ENCODE measurements at places on chromosomes 5 and 9.

DNA sequence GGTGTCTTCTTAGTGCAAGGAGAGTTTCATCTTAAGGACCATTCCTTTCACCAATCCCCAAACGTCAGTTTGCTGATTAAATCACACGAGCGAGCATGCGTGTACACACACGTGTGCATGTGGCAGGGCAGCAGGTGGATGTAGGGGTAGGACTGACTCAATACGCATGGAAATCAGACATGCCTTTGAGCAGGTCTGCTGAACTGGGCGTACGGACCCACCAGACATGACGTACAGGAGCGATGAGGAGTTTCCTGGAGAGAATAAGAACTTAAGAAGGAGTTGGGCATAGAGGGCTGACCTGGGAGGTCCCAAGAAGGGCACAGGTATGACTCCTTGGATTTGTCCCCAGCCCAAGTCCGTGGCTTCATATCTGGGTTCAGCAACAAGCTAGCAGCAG is 170.0 kb downstream of the FGF18 start:
- no peak for DNase-seq

DNA sequence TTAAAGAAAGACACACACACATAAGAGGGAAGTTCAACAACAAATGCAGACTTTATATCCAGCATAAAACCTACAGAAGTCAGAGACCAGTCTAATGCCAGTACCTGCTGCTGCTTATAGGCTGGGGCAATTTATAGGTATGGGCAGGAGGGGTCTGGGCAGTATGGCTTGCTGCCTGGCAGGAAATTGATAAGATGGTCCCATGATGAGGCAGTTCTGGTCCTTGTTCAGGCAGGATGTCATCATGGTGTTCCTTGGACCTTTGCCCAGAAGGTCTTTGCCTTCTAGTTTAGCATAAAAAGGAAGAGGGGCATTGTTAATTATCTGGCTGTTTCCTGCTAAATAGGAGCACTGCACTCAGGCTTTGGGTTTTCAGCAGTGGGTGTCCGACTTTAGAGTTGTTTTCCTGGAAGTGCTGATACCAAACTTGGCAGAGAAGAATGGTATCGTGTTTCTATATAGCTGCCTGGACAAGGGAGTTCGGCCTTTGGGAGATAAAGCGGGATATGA is 10.4 kb upstream of the PDCD1LG2 start:
- no peak for DNase-seq

DNA sequence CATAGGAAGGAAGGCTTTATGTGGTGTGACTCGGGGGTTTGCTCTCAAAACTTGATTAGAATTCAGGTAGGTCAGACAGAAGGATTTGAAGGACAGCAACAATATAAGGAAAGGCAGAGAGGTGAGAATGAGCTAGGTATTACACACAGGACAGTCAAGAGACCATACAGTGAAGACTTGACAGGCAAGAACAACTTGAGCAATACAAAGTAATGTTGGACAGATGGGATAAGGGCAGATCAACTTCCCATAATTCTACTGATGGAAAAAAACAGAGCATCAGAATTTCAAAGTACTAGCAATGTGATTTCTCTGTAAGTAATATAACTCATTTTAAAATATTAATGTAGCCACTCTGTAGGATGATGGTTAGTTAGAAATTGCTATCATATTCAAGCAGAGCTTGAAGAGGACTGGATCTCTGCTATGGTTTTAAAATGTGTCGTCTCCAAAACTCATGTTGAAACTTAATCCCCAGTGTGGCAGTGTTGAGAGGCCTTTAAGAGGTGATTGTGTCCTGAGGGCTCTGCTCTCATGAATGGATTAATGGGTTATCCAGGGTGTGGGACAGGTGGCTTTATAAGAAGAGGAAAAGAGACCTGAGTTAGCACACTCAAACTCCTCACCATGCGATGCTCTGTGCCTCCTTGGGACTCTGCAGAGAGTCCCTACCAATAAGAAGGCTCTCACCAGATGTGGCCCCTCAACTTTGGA is 22.4 kb upstream of the HOMER1 start:
- DNase-seq, result no peak

GRCh38 chr5:168583742-168584482 is 4.7 kb upstream of the PANK3 start:
- no peak for DNase-seq

DNA sequence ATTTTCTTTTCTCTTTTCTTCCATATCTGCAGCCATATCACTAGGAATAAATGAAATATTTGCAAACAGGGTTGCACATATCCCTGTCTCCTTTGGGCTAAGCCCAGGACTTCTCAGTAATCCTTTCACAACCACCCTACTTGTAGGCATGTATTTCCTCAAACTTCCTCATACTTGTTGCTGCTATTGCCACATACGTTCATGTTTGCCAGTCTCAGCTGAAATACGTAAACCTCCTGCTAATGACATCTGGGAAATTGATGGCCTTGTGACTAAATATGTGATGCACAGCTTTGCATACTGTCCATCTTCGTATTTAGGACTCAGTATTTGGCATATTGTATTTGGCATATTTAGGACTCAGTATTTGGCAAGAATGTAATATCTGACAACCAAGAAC is 224.6 kb downstream of the PLK2 start:
- DNase-seq, result no peak

DNA sequence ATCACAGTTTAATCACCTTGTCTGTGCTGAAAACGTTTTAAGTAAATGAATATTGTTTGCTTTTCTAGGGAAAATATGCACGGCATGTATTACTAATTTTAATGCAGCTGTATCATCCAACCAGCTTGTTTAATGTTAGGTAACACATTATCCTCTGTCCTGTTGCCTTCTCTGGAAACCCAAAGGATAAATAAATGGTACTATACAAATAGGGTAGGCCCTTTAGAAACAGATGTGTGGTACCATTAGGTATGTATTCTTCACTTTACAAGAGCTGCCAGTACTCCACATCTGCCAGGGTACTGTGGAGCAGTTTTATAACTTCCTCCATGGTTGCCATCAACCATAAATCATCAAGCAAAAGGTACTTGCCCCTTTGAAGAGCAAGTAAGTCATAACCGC is 42.9 kb downstream of the FAF2 start:
- DNase-seq, result no peak

DNA sequence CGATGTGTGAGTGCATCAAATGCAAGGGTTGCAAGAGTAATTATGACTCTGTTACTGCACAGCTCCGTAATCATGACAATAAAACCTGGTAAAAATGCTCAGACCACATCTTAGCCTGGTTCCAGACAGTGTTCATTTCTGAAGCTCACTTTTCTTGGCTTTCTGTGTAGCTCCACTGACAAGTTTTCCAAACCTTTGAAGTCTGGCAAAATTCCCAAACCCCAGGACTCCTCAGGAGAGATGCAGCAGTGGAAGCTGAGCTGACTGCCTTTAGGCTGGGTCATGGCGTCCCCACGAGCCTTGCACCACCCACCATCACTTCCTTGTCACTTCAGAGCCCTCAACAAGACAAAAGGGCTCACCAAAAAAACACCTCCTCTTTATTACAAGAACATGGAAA is 131.6 kb upstream of the TAS2R1 start:
- DNase-seq, result no peak

- no peak for DNase-seq
Observed at GRCh38 chr9:92671323-92671722, 1.4 kb upstream of the IPPK start.

- DNase-seq, result no peak
Observed at GRCh38 chr9:94654165-94654894, 15.0 kb upstream of the FBP1 start.

GRCh38 chr5:107671742-107672210 is 1.0 kb upstream of the EFNA5 start:
- DNase-seq, result no peak

DNA sequence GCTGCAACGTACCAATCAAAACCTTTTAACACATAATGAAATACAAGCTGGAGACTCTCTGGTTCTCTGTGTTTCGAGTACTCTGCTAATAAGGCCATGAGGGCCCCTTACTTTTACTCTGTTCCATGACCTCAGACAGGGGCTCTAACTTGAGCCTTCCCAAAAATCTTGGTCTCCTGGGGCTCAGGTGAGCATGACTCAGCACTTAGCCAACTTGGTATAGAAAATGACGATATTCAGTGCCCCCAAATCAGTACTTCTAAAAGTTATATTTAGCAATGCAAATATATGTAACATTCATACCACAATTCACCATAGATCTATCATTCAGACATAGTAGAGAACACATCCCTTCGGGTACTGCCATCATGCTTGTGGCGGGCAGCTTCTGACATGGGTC is 278.9 kb downstream of the EFNA5 start:
- DNase-seq, result no peak

DNA sequence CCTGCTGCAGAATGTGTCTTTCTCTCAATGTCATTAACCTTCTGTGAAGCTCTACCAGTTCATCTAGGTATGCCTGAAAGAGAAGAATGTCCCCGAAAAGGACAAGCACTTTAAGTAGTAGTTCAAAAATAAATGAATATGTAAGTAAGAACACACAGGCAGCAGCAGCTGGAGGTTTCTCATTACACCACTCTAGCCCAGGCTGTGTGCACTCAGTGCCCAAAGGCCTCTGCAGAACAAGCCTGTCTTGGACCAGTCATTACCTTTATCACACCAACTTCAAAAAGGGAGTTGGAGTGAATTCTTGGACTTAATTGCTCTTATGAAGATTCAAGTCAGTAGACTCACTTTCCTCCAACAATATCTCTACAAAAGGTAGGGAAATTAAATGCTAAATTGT is 268.8 kb downstream of the MLLT3 start:
- DNase-seq, result no peak

GRCh38 chr9:89518466-89519365 is 20.8 kb upstream of the SEMA4D start:
- DNase-seq, result no peak

GRCh38 chr5:143148771-143149170 is 254.7 kb downstream of the NR3C1 start:
- no peak for DNase-seq

DNA sequence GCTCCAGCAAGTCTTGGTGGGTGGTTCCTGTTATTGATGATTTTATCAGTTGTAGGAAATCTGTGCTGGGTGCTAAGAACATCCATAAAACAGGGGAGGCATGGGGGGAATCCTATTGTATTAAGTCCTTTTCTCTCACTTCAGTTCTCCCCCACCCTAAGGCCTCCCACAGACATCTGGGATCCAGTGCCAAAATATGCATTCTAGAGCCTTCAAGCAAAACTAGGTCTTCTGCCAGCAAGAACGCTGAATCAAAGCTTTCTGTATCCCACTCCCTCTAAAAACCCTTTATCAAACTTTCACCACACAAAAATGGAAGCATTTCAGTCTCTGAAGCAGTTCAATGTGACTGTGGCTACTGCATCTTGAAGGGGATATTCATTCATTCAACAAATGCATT is 281.9 kb downstream of the GAS1 start:
- no peak for DNase-seq

- no peak for DNase-seq
Observed at GRCh38 chr9:73996844-73997243, 500.3 kb upstream of the RORB start.

GRCh38 chr9:96442491-96442890 is 7.5 kb upstream of the HABP4 start:
- DNase-seq, result no peak

GRCh38 chr5:44987026-44987425 is 178.3 kb downstream of the MRPS30 start:
- DNase-seq, result no peak

GRCh38 chr5:145521066-145521465 is 314.1 kb downstream of the PRELID2 start:
- DNase-seq, result no peak

DNA sequence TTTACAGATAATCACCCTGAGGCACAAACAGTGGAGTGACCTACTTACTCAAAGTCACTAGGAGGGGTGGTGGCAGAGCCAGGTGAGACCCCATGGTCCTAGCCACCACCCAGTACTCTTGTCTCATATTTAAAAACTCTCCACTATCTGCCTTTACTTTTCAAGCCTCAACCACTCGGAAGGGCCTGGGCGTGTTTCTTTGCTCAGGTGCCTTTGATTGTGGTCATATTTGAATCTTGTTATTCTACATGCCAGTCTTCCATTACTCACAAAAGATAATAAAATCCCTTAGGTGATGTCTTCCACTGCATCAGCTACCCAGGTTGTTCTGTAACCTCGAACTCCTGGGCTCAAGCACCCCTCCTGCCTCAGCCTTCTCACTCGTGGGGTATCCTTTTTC is 20.7 kb upstream of the TRIM36 start:
- no peak for DNase-seq

GRCh38 chr5:79547982-79548381 is 34.0 kb upstream of the HOMER1 start:
- DNase-seq, result no peak

DNA sequence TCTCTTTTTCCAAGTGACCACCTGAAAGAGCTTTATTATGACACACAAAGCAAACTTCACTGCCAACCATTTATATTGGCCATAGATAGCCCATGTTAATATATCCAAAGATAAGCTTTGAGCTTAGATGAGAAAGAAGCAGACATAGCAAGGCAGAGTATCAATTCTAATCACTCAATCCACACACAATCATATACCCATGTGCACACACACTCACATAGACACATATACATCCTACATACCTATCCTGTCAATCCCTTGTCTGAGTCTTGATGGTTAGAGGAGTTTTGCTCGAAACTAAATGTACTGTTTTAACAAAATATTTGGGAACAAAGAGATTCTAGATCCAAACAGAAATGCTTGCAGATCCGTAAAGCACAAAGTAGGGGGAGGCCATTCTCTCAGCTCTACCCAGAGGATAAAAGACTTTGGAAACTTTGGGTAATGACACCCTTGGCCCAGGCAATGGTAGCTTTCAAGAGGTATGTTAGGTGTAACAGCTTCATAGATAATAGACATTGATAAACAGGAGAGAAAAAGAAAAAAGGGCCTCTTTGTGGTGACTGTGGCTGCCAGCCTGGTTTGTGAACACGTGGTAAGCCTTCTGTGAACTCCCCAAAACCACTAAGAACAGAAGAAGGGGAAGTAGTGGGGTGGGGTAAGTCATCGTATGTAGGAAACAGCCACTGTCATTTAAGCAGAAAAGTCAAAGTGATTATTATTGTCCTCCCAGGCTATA is 121.6 kb downstream of the TLR4 start:
- DNase-seq, result no peak

DNA sequence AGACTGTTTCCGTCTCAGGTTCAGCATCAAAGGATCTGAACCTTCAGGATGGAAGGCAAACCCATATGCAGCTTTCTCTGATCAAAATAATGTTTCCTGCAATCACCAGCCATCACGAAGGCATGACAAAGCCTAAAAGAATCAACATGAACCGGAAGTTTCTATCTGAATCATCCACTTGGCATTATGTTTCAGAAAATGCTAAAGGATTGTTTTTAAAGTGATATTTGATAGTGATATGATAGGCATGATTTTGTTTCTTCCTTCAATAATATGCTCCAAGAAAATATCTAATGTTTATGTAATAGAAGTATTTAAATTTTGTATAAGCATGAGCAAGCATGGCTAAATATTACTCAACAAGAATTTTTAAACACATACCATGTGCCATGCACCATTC is 219.6 kb downstream of the PLK2 start:
- DNase-seq, result no peak

- no peak for DNase-seq
Observed at GRCh38 chr9:116378873-116379272, 225.3 kb downstream of the PAPPA start.

- DNase-seq, result no peak
Observed at GRCh38 chr5:111076091-111076490, 4.6 kb downstream of the TSLP start.

- DNase-seq, result no peak
Observed at GRCh38 chr5:15592728-15593127, 92.7 kb downstream of the FBXL7 start.

- no peak for DNase-seq
Observed at GRCh38 chr5:142012186-142012785, 541 bp downstream of the GNPDA1 start.
